Stimulated activated CD4-positive, alpha-beta T cell treated with anti-CD3 and anti-CD28 coated beads, Interleukin-15, amount 100 ng/mL, for 1 hour (primary cell): ENCODE measurements at places on chromosomes 7 and 10.
A peak's percentile ranks its signal among the peaks of the same experiment; 100 is the strongest.

- no peak for DNase-seq
Measured at GRCh38 chr10:58894929-58895328, 281.5 kb upstream of the PHYHIPL start.

GRCh38 chr7:78634093-78634492 lies 819.4 kb downstream of the MAGI2 start:
- DNase-seq: no peak

GRCh38 chr10:110226543-110226925 lies 19.1 kb downstream of the MXI1 start:
- DNase-seq: peak; percentile 79

GRCh38 chr7:76262683-76263402 lies 39.6 kb upstream of the HSPB1 start:
- no peak for DNase-seq

DNA sequence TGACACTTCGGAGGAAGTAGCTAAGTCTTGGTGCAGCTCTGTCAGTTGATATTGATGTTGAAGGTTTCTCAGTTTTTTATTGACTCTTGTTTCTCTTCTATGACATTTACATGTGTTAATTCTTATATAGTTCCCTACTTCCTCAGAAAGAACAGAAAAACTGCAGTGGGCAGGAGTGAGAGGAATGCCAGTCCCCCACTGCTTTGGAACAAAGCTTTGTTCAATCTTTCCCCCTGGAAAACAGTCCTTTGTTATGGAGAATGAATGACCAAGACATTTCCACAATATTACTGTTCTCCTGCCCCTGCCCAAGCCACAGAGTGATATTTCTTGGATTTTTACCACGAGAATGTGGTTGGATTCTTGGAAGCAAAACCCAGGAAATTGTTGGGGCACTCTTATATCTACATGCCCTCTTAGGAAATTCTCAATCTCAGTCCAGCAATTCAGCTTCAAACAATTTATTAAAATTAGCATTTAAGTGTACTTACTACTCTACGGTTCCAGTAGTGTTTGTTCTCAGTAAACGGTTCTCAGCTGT lies 258.0 kb upstream of the KCND2 start:
- DNase-seq: no peak

DNA sequence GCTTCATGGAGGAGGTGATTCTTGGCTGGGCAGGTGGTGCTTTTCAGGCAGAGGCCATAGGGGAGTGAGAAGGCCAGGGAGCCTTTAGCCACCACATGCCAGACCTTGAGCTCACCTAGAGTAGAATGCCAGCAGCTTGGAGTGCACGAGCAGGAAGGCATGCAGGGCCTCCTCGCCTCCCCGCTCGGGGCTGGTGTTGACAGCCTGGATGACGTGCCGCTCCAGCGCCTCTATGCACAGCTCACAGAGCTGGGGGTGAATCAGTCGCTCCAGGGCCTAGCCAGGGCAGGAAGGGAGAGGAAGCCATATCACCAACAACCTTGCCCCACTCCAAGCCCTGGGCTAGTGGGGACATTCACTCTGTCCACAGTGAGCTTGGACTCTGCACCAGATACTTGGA lies 15.7 kb downstream of the HPS1 start:
- DNase-seq: no peak

DNA sequence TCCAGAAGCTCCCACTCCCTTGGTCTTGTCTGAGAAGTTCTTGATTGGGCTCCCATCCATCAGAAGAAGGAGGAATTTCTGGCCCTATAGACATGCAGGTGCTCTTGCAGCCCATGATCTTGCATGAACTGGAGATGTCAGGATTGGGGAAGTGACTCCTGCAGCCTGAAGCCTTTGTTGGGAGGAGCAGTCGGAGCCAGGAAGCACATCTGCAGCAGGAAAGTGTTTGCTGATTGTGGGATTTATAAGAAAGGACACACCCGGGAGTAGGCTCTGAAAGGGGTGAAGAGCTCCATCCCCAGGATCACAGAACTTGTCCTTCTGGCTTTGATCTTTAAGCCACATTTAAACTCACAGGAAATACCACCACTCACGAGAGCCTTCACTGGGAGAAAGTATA lies 185.2 kb downstream of the DYNC1I1 start:
- no peak for DNase-seq

DNA sequence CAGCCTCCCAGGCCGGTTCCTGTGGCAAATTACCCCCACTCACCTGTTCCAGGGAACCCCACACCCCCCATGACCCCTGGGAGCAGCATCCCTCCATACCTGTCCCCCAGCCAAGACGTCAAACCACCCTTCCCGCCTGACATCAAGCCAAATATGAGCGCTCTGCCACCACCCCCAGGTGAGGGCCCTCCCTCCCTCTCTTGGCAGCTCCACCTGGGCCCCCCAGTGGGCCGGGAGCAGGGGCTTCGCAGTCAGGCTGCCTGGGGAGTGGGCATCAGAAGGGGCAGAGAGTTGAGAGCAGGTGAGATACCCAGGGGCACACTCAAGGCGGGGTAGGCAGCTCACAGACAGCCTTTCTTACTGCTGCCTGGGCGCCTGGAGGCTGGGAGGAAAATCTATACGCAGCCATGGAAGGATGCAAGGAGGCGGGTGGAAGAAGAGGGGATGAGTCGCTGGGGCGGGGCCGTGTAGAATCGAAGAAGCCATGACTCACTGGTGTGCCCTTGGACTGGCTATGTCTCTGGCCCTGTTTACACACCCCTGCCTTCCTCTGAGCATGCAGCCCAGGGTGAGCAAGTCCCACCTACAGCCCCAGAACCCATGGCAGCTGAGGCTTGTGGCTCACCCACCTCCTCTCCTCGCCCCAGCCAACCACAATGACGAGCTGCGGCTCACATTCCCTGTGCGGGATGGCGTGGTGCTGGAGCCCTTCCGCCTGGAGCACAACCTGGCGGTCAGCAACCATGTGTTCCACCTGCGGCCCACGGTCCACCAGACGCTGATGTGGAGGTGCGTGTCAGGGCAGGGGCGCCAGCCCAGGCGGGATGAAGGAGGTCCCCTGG lies 48.6 kb upstream of the PPIF start:
- DNase-seq: no peak

DNA sequence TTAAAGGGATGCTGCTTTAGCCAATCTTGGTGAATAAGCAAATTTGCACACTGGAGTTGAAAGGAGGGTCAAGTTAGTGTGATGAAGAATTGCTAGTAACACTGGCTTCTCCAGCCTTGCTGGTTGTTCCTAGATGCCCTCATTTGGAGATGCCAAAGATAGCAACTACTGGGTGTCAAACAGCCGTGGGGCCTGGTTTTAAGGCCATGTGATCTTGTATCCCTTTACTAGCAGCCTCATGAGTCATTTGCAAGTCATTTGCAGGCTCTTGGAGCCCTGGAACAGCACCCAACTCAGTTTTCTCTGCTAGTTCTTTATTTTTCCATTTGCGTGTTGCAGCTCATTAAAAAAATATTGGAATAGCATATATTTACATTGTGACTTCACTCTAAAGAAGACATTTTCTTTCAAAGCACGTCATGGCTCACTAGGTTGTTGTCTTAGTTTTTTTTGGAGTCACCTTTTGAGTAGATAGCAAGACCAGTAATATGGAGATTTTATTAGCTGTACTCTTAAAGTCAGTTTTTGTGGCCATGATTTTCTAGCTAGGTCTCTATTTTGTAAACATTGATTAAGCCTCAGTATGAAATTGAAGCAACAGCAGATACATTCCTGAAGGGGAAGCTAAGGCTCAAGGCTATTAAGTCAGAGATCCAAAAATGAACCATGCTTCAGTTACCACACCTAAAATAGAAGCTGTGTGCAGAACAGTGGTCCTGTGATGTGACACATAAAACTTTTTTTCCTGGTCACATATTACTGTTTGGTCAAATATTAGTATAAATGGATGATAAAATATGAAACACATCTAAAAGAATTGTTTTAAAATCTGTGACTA lies 1.3 kb downstream of the LSMEM1 start:
- DNase-seq: no peak

- no peak for DNase-seq
Measured at GRCh38 chr7:12716722-12717121, 29.3 kb downstream of the ARL4A start.

DNA sequence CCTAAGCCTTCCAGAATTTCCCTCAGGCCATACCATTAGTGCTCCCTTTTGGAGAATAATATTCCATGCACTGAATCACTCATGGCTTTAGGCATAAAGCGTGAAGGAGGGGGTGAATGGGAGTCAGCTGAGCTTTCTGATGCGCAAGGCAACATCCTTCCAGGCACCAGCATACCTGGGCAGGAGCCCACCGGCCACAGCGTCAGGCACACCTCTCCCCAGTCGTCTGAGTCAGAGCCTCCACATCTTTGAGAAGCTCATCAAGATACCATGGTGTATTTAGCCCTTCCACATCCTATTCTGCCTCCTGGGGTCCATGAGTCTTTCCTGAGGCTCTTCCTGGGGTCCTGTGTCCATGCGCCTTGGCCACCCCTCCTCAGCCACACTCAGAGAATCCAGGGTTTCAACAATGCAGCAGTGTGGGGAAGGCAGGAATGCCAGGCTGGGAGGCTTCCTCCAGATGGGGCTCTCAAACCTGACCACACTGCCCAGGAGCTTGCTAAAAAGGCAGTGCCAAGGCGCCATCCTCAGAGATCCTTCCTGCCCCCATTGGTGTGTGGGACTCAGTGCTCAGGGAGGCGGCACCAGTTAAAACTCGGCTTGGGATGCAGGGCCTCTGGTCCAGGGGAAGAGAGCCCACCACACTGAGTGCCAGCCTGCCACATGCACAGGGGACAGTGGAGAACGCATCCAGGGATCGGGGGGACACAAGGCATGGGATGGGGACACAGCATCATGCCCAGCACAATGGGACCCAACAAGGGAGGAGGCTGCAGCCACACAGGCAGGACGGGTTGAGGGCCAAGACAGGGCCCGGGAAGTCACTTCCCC lies 31.6 kb downstream of the RASGEF1A start:
- no peak for DNase-seq

GRCh38 chr7:135327458-135327857 lies 93.8 kb downstream of the STRA8 start:
- no peak for DNase-seq

DNA sequence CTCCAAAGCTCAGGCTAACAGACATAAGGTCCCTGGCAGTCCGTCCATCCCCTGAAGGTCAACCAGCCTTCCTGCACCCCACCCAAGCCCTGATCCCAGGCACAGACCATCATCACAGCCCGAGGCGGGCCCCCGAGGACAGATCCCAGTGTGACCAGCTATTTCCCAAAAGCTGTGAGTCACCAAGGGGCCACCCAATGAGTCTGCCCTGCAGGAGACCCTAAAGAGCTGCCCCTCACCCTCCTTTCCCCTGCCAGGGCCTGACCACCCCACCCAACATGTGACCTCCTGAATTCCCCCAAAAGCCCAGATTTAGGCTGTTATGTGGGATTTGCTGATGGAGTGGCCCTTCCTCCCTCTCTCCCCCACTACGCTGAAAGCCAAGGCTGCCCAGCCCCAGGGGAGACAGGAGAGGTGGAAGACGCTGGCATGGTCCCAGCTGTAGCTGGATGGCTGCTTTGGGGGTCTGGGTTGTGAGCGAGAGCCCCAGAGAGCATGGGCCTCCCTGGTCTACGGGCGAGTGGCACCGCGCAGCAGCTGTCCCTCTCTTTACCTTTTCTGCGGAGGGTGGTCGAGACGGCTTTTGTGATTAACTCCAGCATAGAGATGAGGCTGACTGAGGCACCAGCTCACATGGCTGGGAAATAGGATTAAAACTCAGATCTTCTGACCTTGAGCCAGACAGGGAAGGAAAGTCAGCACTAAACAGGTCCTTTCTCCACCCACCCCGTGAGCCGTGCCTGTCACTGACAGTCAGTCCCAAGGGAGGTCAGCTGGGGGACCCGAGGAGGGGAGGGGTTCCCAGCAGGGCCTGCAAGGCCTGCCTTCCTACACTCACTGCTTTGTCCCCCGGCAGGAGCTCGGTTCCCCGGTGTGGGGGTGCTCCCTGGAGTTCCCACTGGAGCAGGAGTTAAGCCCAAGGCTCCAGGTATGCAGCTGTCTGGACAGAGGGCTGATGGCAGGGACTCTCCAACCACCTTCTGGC lies 16.7 kb downstream of the ELN start:
- DNase-seq: no peak

DNA sequence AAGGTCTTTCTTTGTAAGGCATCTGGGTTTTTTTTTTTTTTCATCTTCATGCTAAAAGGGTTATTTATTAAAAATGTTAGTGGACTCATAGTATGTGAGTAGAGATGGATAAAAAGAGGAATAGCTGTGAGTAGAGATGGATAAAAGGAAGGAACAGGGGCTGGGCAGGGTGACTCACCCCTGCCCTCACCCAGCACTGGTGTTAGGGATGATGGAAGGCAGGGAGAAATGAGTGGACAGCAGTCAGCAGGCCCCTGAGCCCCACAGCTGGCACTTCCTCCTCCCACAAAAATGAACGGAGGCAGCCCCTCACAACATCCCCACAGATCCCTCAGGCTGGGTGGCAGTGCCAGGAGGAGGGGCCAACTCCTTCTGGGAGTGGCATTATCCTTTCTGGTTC lies 39.3 kb downstream of the ANTXRL start:
- DNase-seq: no peak

GRCh38 chr10:101238732-101239105 lies 9.5 kb upstream of the LBX1 start:
- no peak for DNase-seq

DNA sequence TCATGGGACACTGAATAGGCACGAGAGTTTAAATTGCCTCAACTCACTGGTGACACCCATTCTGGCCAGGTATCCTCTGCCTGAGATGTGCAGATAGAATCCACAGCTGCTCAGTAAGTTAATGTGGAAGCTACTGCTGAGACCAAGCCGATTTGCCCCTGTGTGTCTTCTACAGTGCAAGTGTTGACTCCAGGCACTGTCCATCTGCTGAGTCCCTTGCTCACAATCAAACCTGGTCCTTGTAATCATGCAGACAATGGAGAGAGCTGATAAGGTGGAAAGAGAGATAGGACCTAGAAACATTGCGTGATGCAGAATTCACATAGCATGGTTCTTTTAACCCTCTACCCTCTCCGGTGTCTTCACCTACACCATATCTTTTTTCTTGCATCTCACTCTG lies 101.4 kb downstream of the ITGB8 start:
- no peak for DNase-seq

GRCh38 chr10:42652858-42653257 lies 14.5 kb upstream of the ZNF33B start:
- DNase-seq: no peak
